ENCODE measurements at places on chromosomes 4 and X. TPM values are rescaled to one million over a fixed set of nuclear protein-coding genes. Genes with fewer than 3 reads are reported as not detected.
A peak's percentile ranks its signal among the peaks of the same experiment; 100 is the strongest.

DNA sequence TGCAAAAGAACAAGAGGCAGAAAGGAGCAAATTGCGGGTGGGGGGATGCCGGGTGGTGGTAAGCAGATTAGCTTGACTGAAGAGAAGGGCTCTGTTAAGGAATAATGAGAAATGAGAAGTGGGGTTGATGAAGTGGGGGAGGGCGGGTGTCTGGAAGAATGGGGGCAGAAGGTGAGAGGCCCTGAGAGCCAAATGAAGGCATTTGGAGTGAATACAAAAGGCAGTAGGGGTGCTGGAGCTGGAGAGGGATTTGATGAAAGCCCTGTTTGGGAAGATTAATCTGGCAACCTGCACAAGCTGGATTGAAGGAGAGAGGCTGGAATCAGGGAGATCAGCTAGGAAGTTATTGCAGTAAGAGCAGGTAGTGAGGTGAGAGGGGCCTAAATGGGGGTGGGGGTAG is 82.1 kb downstream of the GUCY2F start:
- no peak overlapping the region for H3K4me3 ChIP-seq
- H3K36me3 ChIP-seq, result no peaks in the 10 kb centered on the region
- no peak overlapping the region for H3K27ac ChIP-seq
- peaks cover 85% of the 10 kb centered on the region for H3K27me3 ChIP-seq

The BEND4 gene
- 0.44 TPM for total RNA-seq

- H3K4me1 ChIP-seq, result no peaks in the 10 kb centered on the region
- no peaks in the 10 kb centered on the region for H3K36me3 ChIP-seq
- no peak overlapping the region for H3K4me3 ChIP-seq
- no peak overlapping the region for H3K27ac ChIP-seq
- no peaks in the 10 kb centered on the region for H3K27me3 ChIP-seq
- DNase-seq, result no peak
Measured at GRCh38 chr4:113221990-113222389, 172.5 kb downstream of the ANK2 start.

DNA sequence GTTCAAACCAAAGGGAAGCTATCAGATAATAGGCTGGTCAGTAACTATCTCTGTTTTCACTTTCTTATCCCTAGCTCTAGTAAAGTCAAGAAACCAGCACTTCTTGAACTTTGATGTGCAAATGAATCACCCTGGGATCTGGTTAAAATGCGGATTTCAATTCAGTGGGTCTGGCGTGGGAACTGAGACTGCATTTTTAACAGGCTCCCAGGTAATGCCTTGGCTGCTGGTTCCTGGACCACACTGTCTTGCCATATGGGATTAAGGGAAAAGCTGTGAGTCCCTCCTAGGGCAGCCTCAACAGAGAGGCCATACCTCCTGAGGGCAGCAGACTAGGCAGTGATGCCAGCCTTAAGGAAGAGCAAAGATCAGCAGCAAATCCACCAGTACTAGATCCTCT is 1.7 kb downstream of the RNF175 start:
- no peak overlapping the region for H3K27ac ChIP-seq
- no peaks in the 10 kb centered on the region for H3K4me1 ChIP-seq
- DNase-seq, result no peak
- H3K36me3 ChIP-seq, result no peaks in the 10 kb centered on the region

The PAGE1 gene
- not detected for total RNA-seq

The PDLIM3 gene
- total RNA-seq, result 175 TPM

The CXCL11 gene
- not detected for total RNA-seq

The POU4F2 gene
- total RNA-seq, result not detected

DNA sequence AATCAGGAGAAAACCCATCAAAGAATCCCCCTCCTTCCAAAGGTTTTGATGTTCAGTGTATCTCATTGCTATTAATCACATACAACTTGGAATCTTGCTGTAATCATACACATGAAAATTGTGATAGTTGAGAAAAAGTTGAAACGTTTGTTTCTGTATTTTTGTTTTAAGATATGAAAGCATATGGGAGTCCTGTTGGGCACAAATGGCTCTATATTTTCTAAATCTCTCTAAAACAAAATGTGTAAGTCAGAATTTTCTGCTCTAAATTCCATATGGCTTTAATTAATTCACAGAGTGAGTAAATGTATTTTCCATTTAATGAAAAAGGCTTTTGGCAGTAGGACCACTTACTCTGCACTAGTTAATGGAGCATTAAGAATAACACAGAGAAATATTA is 140.2 kb downstream of the MOSPD2 start:
- DNase-seq, result no peak
- no peak overlapping the region for H3K4me3 ChIP-seq
- H3K36me3 ChIP-seq, result no peaks in the 10 kb centered on the region

DNA sequence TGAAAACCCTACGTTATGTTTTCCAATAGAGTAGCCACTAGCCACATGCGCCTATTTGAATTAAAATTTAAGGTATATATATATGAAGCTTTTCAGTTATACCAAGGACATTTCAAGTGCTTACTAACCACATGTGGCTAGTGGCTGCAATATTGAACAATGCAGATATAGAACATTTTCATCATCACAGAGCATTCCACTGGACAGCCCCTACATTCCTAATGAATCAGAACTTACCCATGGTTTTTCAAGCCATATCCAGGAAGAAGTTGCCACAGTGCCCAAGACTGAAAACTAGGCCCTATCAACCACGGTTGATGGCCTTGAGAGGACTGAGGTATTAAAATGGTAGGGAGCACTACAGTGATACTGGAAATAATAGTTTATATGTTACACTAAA is 29.7 kb downstream of the NEK1 start:
- no peaks in the 10 kb centered on the region for H3K4me1 ChIP-seq
- DNase-seq, result no peak
- H3K27me3 ChIP-seq, result no peaks in the 10 kb centered on the region
- H3K4me3 ChIP-seq, result no peak overlapping the region
- no peaks in the 10 kb centered on the region for H3K36me3 ChIP-seq

DNA sequence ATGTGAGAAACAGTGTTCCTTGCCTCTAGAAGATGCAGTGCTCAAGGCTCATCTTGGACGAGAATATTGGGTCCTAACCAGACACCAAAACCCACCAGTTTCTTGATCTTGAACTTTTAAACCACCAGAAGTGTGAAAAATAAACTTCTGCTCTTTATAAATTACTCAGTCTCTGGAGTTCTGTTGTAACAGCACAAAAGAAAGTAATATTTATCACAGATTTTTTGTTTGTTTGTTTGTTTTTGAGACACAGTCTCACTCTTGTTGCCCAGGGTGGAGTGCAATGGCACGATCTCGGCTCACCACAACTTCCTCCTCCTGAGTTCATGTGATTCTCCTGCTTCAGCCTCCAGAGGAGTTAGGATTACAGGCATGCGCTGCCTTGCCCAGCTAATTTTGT is 371.1 kb upstream of the NDST4 start:
- H3K27me3 ChIP-seq, result no peaks in the 10 kb centered on the region
- no peaks in the 10 kb centered on the region for H3K4me1 ChIP-seq
- no peak for DNase-seq

DNA sequence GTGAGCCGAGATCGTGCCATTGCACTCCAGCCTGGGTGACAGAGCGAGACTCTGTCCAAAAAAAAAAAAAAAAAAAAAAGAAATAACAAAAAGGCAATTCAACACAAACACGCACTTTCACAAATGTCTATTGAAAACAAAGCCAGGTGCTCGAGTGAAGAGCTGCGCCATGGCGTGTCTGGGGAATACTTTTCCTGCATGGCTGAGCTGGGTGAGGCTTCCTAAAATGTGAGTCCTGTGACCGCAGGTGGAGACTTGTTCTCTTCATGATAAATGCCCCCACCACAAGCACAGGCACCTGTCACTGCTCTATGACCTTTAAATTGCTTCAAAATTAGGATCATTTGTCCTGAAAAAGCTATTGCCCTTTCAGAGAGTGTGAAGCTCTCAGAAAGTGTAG is 4.0 kb upstream of the ABLIM2 start:
- no peaks in the 10 kb centered on the region for H3K36me3 ChIP-seq
- H3K4me1 ChIP-seq, result peaks cover 5% of the 10 kb centered on the region
- no peak for DNase-seq
- H3K27ac ChIP-seq, result no peak overlapping the region
- no peak overlapping the region for H3K4me3 ChIP-seq

The FAM9B gene
- total RNA-seq, result not detected

GRCh38 chrX:107673431-107673830 is 45.1 kb downstream of the PRPS1 start:
- no peaks in the 10 kb centered on the region for H3K27me3 ChIP-seq
- no peaks in the 10 kb centered on the region for H3K36me3 ChIP-seq
- H3K27ac ChIP-seq, result peak overlapping the region; percentile 94
- H3K4me1 ChIP-seq, result peaks cover 7% of the 10 kb centered on the region

The TDO2 gene
- not detected for total RNA-seq

GRCh38 chr4:156749426-156750403 is 221.9 kb downstream of the PDGFC start:
- DNase-seq, result no peak
- H3K27ac ChIP-seq, result no peak overlapping the region
- no peaks in the 10 kb centered on the region for H3K4me1 ChIP-seq
- no peaks in the 10 kb centered on the region for H3K27me3 ChIP-seq
- no peak overlapping the region for H3K4me3 ChIP-seq

The SLBP gene
- total RNA-seq, result 52.0 TPM

GRCh38 chrX:16023790-16024734 is 99.3 kb upstream of the GRPR start:
- no peak overlapping the region for H3K4me3 ChIP-seq
- no peak for DNase-seq
- H3K27me3 ChIP-seq, result peaks cover 46% of the 10 kb centered on the region
- H3K36me3 ChIP-seq, result no peaks in the 10 kb centered on the region
- H3K4me1 ChIP-seq, result no peaks in the 10 kb centered on the region
- H3K27ac ChIP-seq, result no peak overlapping the region

DNA sequence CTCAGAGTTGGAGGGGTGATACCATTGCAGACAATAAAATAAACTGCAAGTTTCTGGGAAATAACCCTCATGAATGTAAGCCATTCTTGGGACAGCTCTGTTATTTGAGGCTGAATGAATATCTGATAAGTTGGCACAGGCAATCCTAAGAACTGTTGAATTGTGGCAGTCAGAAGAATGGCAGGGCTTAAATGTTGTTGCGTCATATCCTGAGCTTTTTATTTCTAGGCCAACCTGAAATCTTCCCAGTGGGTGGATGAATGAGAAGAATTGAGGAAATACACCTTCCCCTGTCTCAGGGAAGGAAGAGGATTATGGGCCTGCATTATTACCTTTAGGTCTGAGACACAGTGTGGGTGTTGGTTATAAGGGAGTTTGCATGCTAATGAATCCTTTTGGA is 64.4 kb upstream of the C4orf54 start:
- no peaks in the 10 kb centered on the region for H3K4me1 ChIP-seq
- no peak for DNase-seq
- H3K4me3 ChIP-seq, result no peak overlapping the region
- no peak overlapping the region for H3K27ac ChIP-seq
- H3K36me3 ChIP-seq, result no peaks in the 10 kb centered on the region
- no peaks in the 10 kb centered on the region for H3K27me3 ChIP-seq

DNA sequence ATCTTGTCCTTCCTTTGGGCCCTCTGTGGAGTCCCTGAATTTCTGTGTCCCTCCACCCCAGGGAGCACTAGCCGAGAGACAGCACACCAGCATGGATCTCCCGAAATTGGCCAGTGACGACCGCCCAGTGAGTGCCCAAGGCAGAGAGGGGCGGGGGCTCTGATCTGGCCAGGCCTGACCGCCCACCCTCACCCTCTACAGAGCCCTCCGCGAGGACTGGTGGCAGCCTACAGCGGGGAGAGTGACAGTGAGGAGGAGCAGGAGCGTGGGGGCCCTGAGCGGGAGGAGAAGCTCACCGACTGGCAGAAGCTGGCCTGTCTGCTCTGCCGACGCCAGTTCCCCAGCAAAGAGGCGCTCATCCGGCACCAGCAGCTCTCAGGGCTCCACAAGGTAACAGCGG is 8.4 kb upstream of the UBA1 start:
- H3K27ac ChIP-seq, result no peak overlapping the region
- H3K27me3 ChIP-seq, result no peaks in the 10 kb centered on the region
- H3K4me3 ChIP-seq, result no peak overlapping the region
- no peaks in the 10 kb centered on the region for H3K4me1 ChIP-seq
- no peak for DNase-seq

GRCh38 chrX:51182545-51182944 is 150.1 kb upstream of the NUDT10 start:
- no peak overlapping the region for H3K4me3 ChIP-seq
- no peaks in the 10 kb centered on the region for H3K27me3 ChIP-seq
- no peaks in the 10 kb centered on the region for H3K4me1 ChIP-seq
- no peaks in the 10 kb centered on the region for H3K36me3 ChIP-seq
- no peak overlapping the region for H3K27ac ChIP-seq
- DNase-seq, result no peak

- H3K4me1 ChIP-seq, result no peaks in the 10 kb centered on the region
- H3K36me3 ChIP-seq, result no peaks in the 10 kb centered on the region
- no peak overlapping the region for H3K4me3 ChIP-seq
Measured at GRCh38 chr4:93835929-93836328, 7.4 kb downstream of the ATOH1 start.

The GDPD2 gene
- total RNA-seq, result 0.15 TPM

DNA sequence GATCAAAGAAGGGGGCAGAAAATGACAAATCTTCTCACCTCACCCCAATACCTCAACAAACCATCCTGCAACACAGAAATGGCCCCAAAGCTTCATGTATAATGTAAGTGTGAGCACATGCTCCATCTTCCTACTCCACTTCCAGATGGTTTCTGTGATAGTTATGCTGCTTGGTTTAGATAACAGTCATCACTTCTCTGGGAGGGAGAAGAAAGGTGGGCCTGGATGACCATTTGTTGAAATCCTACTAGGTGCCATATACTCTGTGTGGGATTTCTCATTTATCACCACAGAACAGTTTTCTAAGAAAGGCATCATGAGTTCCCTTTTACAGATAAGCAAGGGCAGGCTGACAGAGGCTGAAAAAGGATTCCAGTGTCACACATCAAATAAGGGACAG is 31.3 kb upstream of the NXF3 start:
- H3K27me3 ChIP-seq, result peaks cover 20% of the 10 kb centered on the region
- no peak overlapping the region for H3K27ac ChIP-seq
- DNase-seq, result no peak
- no peaks in the 10 kb centered on the region for H3K4me1 ChIP-seq
- H3K36me3 ChIP-seq, result no peaks in the 10 kb centered on the region
- H3K4me3 ChIP-seq, result no peak overlapping the region

The SPANXA2 gene
- total RNA-seq, result not detected

DNA sequence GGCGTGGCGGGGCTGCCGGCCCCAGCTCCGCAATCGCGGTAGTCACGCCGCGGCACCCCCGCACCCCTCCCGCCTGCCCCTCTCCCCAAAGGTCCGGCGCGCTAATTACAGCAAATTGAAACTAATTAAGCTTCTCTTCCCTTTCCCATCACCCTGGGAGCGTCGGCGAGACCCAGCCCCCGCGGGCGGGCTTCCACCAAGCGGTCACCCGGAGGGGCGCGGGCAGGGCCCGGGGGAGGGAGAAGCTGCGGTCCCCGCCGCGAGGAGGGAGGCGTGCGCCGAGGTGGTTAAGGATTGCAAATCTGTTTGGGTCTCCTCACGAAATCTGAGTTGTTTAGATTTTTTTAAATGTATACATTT is 13.1 kb downstream of the ARX start:
- H3K4me3 ChIP-seq, result no peak overlapping the region
- H3K36me3 ChIP-seq, result no peaks in the 10 kb centered on the region
- H3K27me3 ChIP-seq, result peaks cover 90% of the 10 kb centered on the region
- H3K4me1 ChIP-seq, result no peaks in the 10 kb centered on the region
- no peak overlapping the region for H3K27ac ChIP-seq
- DNase-seq, result no peak

The CYBB gene
- 23.5 TPM for total RNA-seq

GRCh38 chr4:137852326-137852725 is 320.0 kb upstream of the PCDH18 start:
- no peaks in the 10 kb centered on the region for H3K36me3 ChIP-seq
- H3K4me3 ChIP-seq, result no peak overlapping the region
- no peak for DNase-seq

Measured in breast epithelium (tissue), 4 donors.